ENCODE measurements at places on chromosomes 2 and 18.

DNA sequence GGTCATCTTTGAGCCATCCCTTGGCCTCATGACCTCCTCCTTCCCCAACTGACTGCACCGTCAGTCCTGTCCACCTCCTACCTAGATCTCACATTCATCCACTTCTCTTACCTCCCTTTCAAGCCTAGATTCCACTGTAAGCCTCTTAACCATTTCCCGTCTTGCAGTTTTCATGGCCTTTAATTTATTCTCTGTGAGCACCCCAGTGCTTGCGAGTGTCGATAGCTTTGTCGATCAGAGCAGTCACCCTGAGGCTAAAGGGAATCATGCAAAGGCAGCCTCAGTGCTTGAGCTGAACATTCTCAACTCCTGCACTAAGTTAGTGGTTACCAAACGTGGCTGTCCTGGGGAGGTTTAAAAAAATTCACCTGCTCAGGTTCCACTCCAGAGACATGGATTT is 14.7 kb downstream of the ARHGAP25 start:
- no peak for DNase-seq

GRCh38 chr2:69180227-69180626 is 167.2 kb downstream of the ANTXR1 start:
- no peak for DNase-seq

- DNase-seq: no peak
These were observed 73.9 kb upstream of the TAF1B start for GRCh38 chr2:9769171-9770005.

- DNase-seq: peak; percentile 51
These were observed 325.4 kb upstream of the FIGN start for GRCh38 chr2:164061129-164061746.

DNA sequence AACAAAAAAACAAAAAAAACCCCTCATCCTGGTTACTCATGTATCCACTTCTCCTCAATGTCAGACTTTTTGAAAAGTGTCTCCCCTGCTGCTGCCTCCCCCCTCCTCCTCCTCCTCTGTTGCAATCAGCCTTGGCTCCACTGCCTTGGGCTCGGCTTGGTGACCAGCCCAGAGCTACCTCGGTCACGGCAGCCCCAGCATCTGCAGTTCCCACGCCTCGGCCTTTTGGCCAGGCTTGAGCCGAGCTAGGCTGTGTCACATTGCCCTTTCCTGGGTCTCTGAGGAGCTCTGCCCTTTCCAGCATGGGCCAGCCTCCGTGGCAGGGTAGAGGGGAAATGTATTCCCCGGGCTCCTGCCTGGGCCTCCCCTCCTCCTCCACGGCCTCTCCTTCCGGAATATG is 22.7 kb upstream of the INHBB start:
- no peak for DNase-seq

DNA sequence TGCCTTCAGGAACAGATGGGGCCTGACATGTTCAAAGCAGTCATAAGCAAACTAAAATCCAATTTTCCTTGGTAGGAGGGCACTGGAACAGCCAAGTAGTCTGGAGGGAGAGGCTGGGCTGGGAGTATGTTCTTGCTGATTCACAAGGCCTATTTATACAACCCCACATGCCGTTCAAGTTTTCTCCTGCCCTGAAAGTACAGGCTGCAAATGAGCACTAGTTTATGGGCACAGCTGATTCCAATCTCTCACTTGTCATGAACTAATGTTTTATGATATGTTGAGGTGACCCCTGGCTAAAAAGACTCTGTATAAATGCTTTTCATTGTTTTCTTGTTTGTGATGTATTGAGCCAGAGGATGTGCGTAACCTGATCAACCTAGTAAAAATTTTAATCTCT is 183.4 kb upstream of the SRD5A2 start:
- DNase-seq: no peak

GRCh38 chr2:48527226-48527885 is 2.6 kb upstream of the STON1 start:
- no peak for DNase-seq

- DNase-seq: no peak
These were observed 42.6 kb downstream of the CMPK2 start for GRCh38 chr2:6823111-6823510.

DNA sequence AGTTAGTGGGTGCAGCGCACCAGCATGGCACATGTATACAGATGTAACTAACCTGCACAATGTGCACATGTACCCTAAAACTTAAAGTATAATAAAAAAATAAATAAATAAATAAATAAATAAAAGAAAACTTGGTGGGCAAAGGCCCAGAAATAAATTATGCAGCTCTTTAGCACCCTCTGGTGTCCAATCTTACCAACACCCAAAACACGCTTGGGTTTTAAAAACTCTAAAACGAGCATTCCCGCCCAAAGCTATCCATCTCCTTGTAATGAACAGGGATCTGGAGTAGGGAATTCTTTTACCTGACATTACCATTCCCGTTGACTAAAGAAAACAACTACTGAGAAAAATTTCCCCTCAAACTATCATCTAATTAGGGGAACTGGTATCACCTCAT is 2005.9 kb upstream of the CELF4 start:
- peak; percentile 9 for DNase-seq

DNA sequence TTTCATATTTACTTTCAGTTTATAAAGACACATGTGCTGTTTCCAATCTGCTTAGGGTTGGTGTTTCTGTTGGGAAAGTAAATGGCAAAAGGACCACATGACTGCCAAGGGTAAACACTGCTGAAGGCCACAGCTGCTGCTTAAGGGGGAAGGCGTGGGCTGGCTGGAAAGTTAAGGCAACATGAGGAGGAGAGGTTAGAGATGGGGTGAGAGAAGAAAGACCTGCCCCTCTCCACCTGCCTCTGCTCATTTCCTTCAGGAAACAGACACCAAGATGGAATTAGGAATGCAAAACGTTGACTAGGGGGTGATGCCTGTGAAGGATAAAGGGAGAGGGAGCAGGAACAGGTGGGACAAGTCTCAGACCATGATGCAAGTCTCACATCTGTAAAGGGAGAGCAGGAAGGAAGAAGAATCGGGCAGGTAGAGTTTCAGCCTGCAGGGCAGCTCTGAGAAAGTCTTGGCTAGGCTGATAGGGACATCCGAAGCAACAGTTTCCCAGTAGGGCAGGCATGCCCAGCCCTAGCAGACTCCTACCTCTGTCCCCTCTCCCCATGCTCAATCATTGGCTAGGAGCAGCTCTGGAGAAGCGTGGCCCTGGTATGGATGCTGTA is 86.0 kb downstream of the CDC42EP3 start:
- DNase-seq: peak; percentile 69

GRCh38 chr2:156649596-156649995 is 213.4 kb downstream of the GPD2 start:
- no peak for DNase-seq

DNA sequence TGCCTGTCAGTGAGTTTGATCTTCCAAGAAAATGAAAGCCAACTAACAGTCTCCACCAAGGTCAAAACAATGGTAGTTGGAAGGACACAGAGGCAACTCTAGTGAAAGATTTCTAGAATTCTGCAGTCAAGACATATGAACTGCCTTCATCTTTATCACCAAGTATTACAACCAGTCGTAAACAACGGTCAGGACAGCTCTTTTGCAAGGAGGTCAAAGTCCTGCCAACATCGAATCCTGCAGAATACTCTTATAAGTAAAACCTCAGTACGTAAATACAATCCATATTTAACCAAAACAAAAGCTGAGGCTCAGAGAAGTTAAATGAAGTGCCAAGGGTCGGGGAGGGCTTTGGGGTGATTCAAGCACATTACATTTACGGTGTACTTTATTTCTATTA is 3.1 kb downstream of the FEZ2 start:
- no peak for DNase-seq

- no peak for DNase-seq
These were observed 344.0 kb downstream of the ARHGAP15 start for GRCh38 chr2:143473216-143473615.

DNA sequence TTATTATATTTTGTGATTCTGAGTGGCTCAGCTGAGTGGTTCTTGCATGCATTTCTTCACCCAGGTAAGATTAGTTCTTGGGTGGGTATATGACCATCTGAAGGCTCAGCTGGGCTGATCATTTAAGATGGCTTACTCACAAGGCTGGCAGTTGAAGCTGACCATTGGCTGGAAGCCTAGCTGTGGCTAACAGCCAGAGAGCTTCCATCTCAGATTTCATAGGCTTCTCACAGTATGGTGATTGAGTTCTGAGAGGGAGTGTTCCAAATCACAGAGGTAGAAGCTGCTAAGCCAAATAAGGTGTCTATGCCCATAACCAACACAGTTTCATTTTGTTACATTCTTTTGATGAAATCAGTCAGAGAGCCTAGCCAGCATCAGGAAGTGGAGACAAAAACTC is 117.4 kb upstream of the RPRM start:
- DNase-seq: peak; percentile 4

GRCh38 chr2:17827316-17827715 is 11.1 kb downstream of the MSGN1 start:
- no peak for DNase-seq

DNA sequence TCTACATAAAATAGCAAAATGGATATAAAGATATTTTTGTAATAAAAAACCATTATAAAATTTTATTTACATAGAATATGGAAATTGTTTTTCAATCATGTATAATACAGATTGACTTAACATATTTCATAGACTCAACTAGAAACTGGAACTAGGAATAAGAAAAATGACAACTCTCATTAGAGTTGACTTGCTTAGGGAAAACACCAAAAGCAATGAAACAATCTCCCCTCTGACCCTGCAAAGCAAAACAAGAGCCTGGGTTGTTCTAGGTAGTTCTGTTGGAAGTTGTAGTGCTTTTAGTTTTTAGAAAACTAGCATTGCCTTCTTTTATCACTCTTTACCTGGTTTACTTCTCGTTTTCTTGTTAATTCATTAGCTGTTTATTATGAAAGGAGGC is 32.2 kb upstream of the MTIF2 start:
- no peak for DNase-seq

GRCh38 chr2:232276084-232276732 is 102.3 kb upstream of the ALPP start:
- DNase-seq: peak; percentile 12

GRCh38 chr2:158644139-158644538 is 151.0 kb upstream of the DAPL1 start:
- no peak for DNase-seq

DNA sequence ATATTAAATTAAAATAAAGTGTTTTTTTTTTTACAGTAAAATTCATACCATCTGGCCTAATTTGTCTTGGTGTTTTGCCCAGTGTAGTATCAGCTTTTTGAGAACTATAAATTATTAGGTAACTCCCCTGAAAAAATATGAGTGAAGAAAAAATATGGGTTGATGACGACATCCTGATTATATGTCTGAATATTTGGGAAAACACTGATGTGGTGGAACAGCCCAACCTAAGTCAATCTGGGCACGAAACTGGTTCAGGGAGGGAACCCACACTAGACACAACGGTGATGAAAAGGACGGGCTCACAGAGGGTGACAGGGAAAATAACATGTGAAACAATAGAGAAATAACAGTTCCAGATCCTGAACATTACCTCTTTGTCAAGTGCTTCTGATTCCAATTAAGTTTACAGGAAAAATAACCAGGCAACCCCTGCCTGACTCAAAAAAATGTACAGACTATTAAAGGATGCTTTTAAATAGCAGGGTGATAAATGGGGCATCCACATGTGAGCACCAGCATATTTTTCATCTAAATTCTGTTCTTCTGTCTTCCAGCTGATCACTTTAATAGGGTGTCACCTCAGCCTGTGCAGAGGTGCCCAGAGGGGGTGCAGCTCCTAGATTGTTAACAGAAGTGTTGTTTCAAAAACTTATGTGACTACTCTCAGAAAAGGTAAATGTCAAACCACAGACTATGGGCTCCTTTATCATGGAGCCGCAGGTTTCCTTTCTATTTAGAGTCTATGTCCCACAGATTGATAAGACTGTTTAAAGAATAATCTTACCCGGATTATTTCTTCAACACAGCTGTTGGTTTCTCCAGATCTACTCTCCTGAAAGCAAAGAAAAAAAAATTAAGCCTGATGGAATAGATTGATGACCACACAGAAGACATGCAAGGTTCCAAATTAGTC is 305.4 kb downstream of the AFF3 start:
- DNase-seq: no peak

GRCh38 chr2:101638181-101638711 is 59.3 kb upstream of the MAP4K4 start:
- DNase-seq: no peak

DNA sequence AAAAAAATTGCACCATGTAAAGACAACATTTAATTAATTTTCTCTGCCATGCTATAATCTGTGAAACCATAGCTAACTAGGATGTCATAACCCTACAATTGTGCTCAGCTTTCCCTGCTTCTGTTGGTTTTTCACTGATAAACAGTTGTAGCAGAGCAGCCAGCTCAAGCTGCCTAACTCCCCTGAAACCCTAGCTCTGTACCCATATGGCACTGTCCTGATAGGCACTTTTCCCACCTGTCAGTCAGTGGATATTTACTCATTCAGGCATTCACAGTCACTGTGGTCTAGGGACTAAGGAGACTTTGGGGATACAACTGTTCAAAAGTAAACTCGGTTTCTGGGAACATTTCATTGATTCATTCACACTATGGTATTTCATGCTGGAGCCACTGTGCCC is 407.0 kb downstream of the DSEL start:
- no peak for DNase-seq

- DNase-seq: no peak
These were observed 79.5 kb upstream of the YWHAQ start for GRCh38 chr2:9710311-9710710.

DNA sequence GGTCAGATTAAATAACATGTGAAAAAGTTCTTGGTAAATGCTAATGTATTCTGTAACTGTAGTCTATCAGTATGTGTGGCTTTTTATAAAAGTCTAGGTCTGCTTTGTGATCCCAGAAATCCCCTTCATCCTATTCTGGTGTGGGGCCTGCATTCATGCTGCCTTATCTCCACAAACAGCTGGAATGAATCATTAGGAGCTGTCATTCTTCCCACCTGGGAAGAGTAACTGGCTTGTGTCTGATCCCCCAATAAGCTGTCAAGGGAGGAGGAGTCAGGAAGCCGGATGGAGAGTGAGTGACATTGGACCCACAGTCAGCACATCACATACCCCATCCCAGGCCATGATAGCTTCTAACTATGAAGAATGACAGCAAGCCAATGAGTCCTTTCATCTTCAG is 81.1 kb upstream of the EPHA4 start:
- DNase-seq: no peak

DNA sequence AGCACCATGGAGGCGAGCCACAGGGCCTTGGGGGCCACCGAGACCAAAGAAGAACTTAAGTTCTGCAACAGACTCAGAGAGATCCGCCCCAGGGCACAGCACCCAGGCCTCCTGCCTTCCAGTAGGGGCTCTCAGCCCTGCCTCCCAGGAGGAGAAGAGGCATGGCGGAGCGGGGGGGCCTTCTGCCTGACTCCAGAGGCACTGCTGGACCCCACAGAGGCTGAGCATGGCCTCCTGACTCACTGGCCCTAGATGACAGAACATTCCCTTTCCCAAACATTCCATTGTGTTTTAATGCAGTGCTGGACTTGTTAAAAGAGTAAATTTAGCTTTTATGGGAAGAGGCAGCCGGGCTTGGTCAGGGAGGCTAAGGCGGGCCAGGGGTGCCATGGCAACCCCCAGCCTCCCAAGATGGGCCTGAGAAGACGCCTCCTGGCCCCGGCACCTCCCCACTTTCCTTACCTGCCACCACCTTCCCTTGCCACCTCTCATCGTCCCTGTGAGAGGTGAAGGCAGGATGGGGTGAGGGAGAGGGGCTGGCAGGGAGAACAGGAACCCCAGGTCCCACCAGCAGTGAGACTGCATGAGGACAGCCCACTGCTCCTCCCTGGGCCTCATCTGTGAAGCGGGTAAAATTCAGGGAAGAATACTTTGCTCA is 65.4 kb downstream of the SMAD7 start:
- DNase-seq: no peak

Measured in GM12865 (cell line).